ENCODE measurements at places on chromosomes 7 and 10. TPM values are rescaled to one million over a fixed set of nuclear protein-coding genes. Genes with fewer than 3 reads are reported as not detected.

Gene PAPOLB
- total RNA-seq = 0.38 TPM

DNA sequence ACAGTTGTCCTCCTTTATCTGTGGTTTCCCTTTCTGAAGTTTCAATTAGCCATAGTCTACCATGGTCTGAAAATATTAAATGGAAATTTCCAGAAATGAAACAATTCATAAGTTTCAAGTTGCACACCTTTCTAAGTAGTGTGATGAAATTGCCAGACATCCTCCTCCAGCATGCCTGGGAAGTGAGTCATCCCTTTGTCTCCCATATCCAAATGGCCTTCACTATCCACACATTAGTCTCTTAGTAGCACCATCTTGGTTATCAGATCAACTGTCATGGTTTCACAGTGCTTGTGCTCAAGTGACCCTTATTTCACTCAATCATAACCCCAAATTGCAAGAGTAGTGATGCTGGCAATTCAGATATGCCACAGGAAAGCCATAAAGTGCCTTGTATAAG, 83.4 kb upstream of the PPP1R9A start:
- no peaks in the 10 kb centered on the region for H3K4me1 ChIP-seq
- no peak overlapping the region for H3K27ac ChIP-seq
- H3K27me3 ChIP-seq = no peaks in the 10 kb centered on the region
- no peak overlapping the region for H3K4me3 ChIP-seq
- H3K36me3 ChIP-seq = no peaks in the 10 kb centered on the region
- DNase-seq = no peak

DNA sequence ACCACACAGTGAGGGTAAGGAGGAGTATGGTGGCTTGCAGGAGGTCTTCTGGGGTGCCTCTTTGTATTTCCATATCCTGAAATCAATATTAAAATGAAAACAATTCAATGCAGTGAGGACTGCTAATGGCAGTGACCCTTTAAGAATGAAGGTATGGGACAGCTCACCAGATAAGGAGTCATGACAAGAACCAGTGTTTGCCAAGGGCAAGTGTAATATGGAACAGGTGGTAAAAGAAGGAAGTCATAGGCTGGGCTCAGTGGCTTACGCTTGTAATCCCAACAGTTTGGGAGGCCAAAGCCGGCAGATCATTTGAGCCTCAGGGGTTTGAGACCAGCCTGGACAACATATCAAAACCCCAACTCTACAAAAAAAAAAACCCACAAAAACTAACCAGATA, 20.0 kb upstream of the LIPA start:
- H3K36me3 ChIP-seq = no peaks in the 10 kb centered on the region
- no peak for DNase-seq
- H3K4me1 ChIP-seq = peaks cover 5% of the 10 kb centered on the region
- no peak overlapping the region for H3K4me3 ChIP-seq

GRCh38 chr7:79789584-79790345, 336.3 kb upstream of the MAGI2 start:
- no peaks in the 10 kb centered on the region for H3K36me3 ChIP-seq
- H3K4me1 ChIP-seq = no peaks in the 10 kb centered on the region
- no peak for DNase-seq
- no peak overlapping the region for H3K27ac ChIP-seq
- H3K27me3 ChIP-seq = no peaks in the 10 kb centered on the region

Gene LAMB4
- not detected for total RNA-seq

Gene TNS3
- 168 TPM for total RNA-seq

Gene CCM2
- 40.2 TPM for total RNA-seq

- no peak overlapping the region for H3K27ac ChIP-seq
- no peaks in the 10 kb centered on the region for H3K36me3 ChIP-seq
- H3K27me3 ChIP-seq = peaks cover 5% of the 10 kb centered on the region
- DNase-seq = no peak
Observed at GRCh38 chr7:29539471-29539870, 24.2 kb upstream of the PRR15 start.

DNA sequence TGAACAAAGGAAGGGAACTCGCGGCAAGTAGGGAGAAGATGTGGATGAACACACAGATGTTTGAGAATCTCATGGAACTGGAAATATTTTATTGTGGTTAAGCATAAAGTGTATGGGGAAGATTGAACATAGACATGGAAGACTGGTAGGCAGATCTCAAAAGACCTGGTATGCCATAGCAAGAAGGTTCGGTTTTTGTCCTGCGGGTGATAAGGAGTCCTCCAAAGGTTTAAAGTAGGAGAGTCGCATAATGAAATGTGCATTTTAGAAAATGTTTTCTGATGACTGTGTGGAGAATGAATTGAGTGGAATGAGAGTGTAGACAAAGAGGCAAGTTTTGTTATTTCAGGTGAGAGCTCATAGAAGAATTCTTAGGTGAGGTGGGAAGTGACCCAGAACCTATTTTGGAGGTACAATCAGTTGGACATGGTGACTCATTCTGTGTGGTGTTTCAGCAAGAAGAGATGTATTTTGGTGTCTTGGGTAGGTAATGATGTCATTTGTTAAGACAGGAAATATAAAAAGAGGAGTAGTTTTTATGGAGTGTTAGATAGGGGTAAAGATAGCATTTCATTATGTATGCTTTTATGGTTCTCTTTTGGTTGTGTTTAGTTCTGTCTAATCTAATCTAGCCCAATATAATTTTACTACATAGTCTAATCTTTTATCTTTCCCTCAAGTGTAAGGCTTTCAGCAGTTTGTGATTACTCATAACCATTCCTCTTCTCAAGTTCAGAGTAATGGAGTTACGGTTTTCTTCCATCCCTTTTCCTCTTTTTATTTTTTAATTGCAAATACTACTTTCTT, 239.2 kb downstream of the EXOC4 start:
- H3K4me3 ChIP-seq = no peak overlapping the region
- no peaks in the 10 kb centered on the region for H3K27me3 ChIP-seq
- no peak overlapping the region for H3K27ac ChIP-seq
- DNase-seq = no peak

DNA sequence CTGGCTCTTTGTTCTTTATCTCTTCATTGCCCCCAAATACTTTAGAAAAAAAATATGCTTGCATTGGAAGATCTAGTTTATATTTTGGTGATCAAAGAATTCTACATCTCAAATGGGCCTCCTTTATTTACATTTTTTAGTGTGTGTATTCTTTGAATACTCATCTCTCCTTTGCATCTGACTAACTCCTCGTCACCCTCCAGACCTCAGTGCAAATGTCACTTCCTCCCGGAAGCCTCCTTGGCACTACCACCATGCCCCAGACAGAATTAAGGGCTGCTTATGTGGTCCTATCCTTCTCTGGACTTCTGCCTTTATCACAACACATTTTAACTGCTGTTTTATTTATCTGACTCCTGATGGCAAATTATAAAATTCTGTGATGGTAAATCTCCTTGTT, 52.0 kb upstream of the PPP1R3C start:
- H3K27me3 ChIP-seq = no peaks in the 10 kb centered on the region
- DNase-seq = no peak
- H3K4me3 ChIP-seq = no peak overlapping the region
- no peak overlapping the region for H3K27ac ChIP-seq
- no peaks in the 10 kb centered on the region for H3K4me1 ChIP-seq

DNA sequence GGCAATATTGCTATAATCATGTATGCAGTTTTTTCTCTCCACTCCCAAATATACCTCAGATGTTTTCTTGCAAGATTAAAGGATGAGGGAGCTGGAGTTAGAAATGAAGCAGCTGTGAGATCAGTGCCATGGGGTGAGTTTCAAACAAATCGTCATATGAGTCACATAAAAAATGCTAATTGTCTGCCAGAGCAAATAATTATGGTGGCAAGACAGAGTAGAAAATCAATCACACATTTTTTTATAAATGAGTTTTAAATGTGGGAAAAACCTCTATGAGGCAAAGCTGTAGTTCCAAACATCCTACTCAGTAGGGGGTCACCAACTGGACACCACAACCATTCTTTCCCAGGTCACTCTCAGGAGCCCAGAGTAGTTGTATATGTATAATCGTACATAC, 55.3 kb downstream of the CH25H start:
- H3K36me3 ChIP-seq = no peaks in the 10 kb centered on the region
- no peak overlapping the region for H3K27ac ChIP-seq
- DNase-seq = no peak
- H3K4me3 ChIP-seq = no peak overlapping the region
- no peaks in the 10 kb centered on the region for H3K27me3 ChIP-seq
- no peaks in the 10 kb centered on the region for H3K4me1 ChIP-seq

- H3K27me3 ChIP-seq = no peaks in the 10 kb centered on the region
- no peaks in the 10 kb centered on the region for H3K36me3 ChIP-seq
- DNase-seq = no peak
- H3K27ac ChIP-seq = no peak overlapping the region
Observed at GRCh38 chr7:67723591-67723990, 727.0 kb downstream of the TYW1 start.

DNA sequence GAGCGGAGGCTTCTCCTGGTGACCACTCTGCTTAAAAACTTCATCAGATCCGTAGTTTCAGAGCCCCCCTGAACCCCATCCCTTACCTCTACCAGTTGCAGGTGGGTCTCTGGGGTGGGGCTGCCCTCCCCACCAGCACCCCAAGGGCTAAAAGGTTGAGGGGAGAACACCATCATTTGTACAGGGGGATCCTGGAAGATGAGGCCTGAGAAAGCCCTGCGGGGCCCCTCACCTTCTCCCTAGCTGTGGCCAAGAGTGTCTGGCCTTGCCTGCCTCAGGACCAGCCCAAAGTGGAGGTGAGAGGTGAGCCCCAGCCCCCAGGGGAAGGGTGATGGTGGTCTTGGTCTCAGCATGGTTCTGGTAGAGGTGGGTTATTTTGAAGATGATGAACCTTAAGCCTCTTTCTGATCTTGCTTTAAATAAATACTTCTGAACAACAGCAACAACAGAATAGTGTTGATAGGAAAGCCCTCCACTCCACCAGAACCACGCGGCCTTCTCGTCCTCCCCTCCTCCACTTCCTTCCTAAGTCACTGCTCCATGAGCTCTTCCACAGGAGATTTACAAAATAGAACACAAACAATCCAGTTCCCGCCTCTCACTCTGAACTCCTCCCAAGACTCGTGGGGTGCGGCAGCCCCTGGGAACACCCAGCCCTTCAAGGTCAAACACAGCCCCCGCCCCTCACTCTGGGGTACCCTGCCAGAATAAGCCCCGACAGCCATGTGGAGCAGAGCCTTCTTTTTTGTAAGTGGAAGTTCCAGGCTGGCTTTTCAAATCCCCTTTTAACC, 169.1 kb downstream of the EGFR start:
- H3K4me3 ChIP-seq = no peak overlapping the region
- H3K4me1 ChIP-seq = no peaks in the 10 kb centered on the region
- H3K27me3 ChIP-seq = no peaks in the 10 kb centered on the region
- DNase-seq = no peak

Gene GPER1
- total RNA-seq = 11.1 TPM

- no peaks in the 10 kb centered on the region for H3K36me3 ChIP-seq
- no peaks in the 10 kb centered on the region for H3K27me3 ChIP-seq
- H3K27ac ChIP-seq = peak overlapping the region; percentile 58
- DNase-seq = no peak
- no peak overlapping the region for H3K4me3 ChIP-seq
- H3K4me1 ChIP-seq = peaks cover 11% of the 10 kb centered on the region
Observed at GRCh38 chr10:16995867-16996529, 133.6 kb downstream of the CUBN start.
